ENCODE measurements at places on chromosomes 11 and 22. TPM values are rescaled to one million over a fixed set of nuclear protein-coding genes. Genes with fewer than 3 reads are reported as not detected.
A peak's percentile ranks its signal among the peaks of the same experiment; 100 is the strongest.

Gene INS
- total RNA-seq, result not detected

GRCh38 chr11:44421090-44421675 lies 111.2 kb upstream of the ALX4 start:
- H3K4me3 ChIP-seq, result no peak overlapping the region
- DNase-seq, result no peak
- H3K27me3 ChIP-seq, result peaks cover 13% of the 10 kb centered on the region
- H3K4me1 ChIP-seq, result no peaks in the 10 kb centered on the region
- H3K27ac ChIP-seq, result no peak overlapping the region

- H3K27ac ChIP-seq, result no peak overlapping the region
- H3K36me3 ChIP-seq, result peaks cover 18% of the 10 kb centered on the region
- no peak overlapping the region for H3K4me3 ChIP-seq
- H3K4me1 ChIP-seq, result peaks cover 31% of the 10 kb centered on the region
- peak; percentile 51 for DNase-seq
Measured at GRCh38 chr11:69670158-69670845, 4.9 kb downstream of the LTO1 start.

Gene GNAZ
- 0.54 TPM for total RNA-seq

DNA sequence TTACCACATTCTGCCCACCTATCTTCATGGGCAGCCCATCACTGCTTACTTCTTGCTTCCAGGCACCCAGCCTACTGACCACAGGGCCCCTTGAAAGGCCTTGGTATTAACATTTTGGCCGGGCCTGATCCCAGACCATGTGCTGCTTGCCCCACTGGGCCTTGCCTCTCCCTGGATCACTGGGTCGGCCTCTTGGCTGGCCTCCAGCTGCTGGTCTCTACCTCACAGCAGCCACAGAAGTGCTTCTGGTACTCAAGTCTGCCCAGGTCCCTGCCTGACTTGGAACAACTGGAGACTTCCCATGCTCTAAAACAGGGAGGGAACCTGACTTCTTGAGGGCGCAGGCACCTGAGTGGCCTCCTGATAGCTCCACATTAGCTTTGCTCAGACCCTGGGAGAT lies 63.6 kb downstream of the THAP12 start:
- no peaks in the 10 kb centered on the region for H3K4me1 ChIP-seq
- no peak overlapping the region for H3K27ac ChIP-seq
- no peaks in the 10 kb centered on the region for H3K36me3 ChIP-seq
- H3K4me3 ChIP-seq, result no peak overlapping the region

DNA sequence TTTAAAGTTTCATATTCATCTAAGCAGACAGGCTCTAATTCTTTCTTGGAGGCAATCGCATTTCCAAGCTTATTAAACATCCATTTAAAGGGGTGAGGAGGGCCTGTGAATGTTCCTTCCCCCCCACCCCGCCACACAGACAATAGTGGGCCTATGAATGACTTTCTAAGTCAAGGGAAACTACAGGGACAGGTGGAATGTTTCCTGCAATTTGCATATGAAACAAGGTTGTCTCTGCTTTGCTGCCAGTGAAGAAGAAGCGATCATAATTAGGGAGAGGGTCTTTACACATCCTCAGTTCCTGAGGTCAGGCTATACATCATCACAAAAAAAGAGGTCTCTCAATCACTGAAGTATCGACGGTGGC lies 127.9 kb upstream of the OPCML start:
- H3K4me3 ChIP-seq, result no peak overlapping the region
- DNase-seq, result no peak
- no peaks in the 10 kb centered on the region for H3K36me3 ChIP-seq
- no peaks in the 10 kb centered on the region for H3K27me3 ChIP-seq
- H3K27ac ChIP-seq, result no peak overlapping the region

DNA sequence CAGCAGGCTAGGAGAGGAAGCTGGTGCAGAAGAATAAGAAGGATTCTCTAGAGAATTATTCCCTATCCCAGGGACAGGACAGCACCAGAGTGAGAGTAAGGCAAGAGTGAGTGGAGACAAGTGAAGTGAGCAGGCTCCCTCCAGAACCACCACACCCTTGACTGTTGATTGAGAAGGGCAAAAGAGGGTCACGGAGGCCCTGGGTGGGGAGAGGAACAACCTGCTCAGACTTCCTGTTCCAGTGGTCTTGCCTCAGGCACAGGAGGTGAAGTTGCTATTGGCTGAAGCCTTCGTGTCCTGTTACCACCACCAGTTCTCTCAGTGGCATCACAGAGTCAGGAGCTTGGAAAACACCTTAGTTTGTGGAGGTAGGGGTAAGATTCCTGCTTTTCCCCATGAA lies 51.7 kb upstream of the CCDC89 start:
- peak overlapping the region; percentile 51 for H3K27ac ChIP-seq
- peaks cover 6% of the 10 kb centered on the region for H3K36me3 ChIP-seq
- H3K4me3 ChIP-seq, result peak overlapping the region; percentile 32
- H3K27me3 ChIP-seq, result no peaks in the 10 kb centered on the region
- peak; percentile 38 for DNase-seq
- H3K4me1 ChIP-seq, result peaks cover 32% of the 10 kb centered on the region

DNA sequence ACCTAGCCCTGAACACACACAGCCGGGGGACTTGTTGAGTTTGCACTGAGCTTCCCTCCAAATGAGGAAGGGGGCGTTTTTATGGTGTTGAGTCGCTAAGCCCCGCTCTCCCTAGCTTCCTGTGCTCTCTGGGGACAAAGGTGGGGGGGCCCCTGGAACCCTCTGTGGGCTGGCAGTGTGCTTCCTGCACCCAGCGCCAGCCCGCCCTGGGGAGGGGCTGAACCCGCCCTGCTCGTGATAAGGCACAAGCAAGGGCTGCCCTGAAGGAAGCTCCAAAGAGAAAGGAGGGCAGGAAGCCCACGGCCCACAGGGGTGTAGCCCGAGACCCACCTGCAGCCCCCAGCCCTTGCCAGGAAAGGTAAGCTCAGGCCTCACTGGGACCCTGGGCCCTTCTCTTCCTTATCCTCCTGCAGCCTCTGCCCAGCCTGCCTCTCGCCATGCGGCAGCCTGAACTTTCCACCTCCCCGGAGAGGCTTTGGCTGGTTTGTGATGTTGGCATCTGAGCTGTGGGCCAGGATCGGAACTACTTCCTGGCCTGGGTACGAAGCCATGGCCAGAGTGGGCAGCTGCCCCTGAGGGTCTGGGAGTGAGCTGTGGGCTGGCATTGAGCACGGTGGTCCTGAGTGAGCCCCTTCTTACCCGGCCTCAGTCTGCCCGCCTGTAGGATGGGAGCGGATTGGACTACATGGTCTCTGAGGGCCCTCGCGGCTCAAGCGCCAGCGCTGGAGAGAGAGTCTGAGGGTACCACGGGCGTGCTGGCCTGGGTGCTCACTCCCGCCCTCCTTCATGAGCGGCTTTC lies at the start of gene FERMT3:
TSS of gene FERMT3 (plus strand) at position 265 of the 799 bp plus-strand sequence. CDS start 644 bp downstream, outside the sequence.
- H3K4me3 ChIP-seq, result peak within 1 kb of the TSS; percentile 94
- peak; percentile 85 for DNase-seq
- H3K27me3 ChIP-seq, result no peaks in the 10 kb centered on the region

Gene MS4A6A
- not detected for total RNA-seq

- H3K27ac ChIP-seq, result no peak overlapping the region
- DNase-seq, result no peak
- no peak overlapping the region for H3K4me3 ChIP-seq
- H3K27me3 ChIP-seq, result no peaks in the 10 kb centered on the region
Measured at GRCh38 chr11:94424011-94424410, 22.8 kb upstream of the GPR83 start.

- no peak overlapping the region for H3K4me3 ChIP-seq
- H3K27ac ChIP-seq, result no peak overlapping the region
- peaks cover 1% of the 10 kb centered on the region for H3K36me3 ChIP-seq
- no peaks in the 10 kb centered on the region for H3K27me3 ChIP-seq
Measured at GRCh38 chr22:23874871-23875270, 17.2 kb downstream of the SLC2A11 start.

DNA sequence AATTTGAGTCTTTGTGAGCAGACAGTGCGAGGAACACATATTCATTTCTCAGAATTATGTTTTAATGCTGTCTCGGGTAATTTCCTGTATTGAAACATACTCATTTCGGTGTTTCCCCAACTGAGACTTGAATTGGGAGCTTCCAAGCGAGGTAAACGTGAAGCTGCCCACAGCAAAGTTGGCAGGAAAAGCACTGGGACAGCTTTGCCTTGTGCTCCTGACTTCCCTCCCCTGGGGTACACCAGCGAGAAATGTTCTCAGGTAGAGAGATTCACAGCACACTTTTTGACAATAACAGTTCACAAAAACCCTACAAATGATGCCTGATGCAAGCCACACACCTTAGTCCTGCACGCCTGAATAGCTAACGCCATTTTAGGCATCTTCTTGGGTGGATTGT lies 3.1 kb downstream of the HTR3B start:
- H3K36me3 ChIP-seq, result no peaks in the 10 kb centered on the region
- H3K4me1 ChIP-seq, result no peaks in the 10 kb centered on the region
- H3K27me3 ChIP-seq, result peaks cover 16% of the 10 kb centered on the region
- no peak overlapping the region for H3K27ac ChIP-seq

- H3K4me1 ChIP-seq, result peaks cover 72% of the 10 kb centered on the region
- H3K4me3 ChIP-seq, result peak overlapping the region; percentile 20
- H3K27me3 ChIP-seq, result no peaks in the 10 kb centered on the region
- DNase-seq, result peak; percentile 20
Measured at GRCh38 chr11:117062498-117062897, 35.7 kb downstream of the SIK3 start.

- H3K27ac ChIP-seq, result peak overlapping the region; percentile 94
- peaks cover 41% of the 10 kb centered on the region for H3K4me1 ChIP-seq
- DNase-seq, result peak; percentile 91
- peaks cover 9% of the 10 kb centered on the region for H3K36me3 ChIP-seq
Measured at GRCh38 chr22:31630331-31631329, 31.4 kb downstream of the PISD start.

DNA sequence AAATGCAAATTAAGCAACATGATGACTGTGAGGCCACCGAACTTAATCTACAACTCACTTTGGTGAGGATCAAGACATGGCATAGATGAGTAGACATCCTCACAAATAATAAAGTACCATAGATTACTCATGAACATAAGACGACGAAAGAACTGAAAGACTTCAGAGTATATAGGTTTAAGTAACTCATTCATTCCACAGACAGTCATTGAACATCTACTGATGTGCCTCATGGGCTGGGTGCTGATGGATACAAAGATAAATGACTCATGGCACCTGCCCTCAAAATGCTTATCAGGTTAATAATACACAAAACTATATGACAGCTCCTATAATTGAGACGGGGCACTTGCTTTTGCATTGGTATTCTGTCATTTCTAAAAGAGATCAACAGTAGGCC lies 63.3 kb downstream of the ZC3H12C start:
- no peaks in the 10 kb centered on the region for H3K36me3 ChIP-seq
- no peaks in the 10 kb centered on the region for H3K27me3 ChIP-seq
- H3K4me3 ChIP-seq, result no peak overlapping the region
- H3K4me1 ChIP-seq, result no peaks in the 10 kb centered on the region
- DNase-seq, result no peak
- no peak overlapping the region for H3K27ac ChIP-seq

DNA sequence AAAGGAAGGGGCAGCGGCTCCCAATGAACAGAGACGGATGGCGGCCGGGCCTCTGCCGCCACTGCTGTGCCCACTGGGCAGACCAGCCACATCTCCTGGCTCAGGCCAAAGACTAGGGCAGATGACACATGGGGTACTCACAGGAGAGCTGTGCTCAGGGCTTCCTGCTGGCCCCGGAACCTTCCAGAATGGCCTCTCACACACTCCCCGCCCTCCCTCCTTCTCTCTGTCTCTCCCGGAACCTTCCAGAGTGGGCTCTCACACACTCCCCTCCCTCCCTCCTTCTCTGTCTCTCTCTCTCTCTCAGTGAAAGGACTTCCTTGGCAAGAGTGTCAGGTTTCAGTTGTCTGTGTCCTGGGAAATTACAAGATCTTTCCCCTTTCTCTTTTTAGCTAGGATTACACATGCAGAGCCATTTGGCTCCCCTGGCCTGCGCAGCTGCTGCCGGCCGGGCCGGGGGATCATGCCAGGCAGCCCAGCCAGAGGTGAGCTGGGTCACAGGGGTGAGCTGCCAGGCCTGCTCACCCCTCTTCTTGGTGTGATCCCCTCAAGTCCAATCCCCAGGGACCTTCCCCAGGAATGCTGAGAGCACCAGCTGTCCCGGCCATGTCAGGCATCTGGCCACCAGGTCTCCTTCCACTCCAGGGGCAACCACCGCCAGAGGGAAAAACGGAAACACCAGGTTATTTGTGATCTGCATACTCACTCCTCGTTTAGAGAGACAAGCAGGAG lies 45.3 kb upstream of the ADA2 start:
- no peak overlapping the region for H3K27ac ChIP-seq
- H3K36me3 ChIP-seq, result no peaks in the 10 kb centered on the region
- H3K27me3 ChIP-seq, result no peaks in the 10 kb centered on the region
- H3K4me3 ChIP-seq, result no peak overlapping the region
- peaks cover 22% of the 10 kb centered on the region for H3K4me1 ChIP-seq

Gene OR51I1
- not detected for total RNA-seq

- H3K27me3 ChIP-seq, result peaks cover 12% of the 10 kb centered on the region
- DNase-seq, result no peak
- no peaks in the 10 kb centered on the region for H3K36me3 ChIP-seq
- no peaks in the 10 kb centered on the region for H3K4me1 ChIP-seq
- H3K4me3 ChIP-seq, result no peak overlapping the region
Measured at GRCh38 chr11:72635309-72635915, 38.8 kb downstream of the PDE2A start.
